SHP77 (cell line): ENCODE measurements at places on chromosomes 6 and 20.

DNA sequence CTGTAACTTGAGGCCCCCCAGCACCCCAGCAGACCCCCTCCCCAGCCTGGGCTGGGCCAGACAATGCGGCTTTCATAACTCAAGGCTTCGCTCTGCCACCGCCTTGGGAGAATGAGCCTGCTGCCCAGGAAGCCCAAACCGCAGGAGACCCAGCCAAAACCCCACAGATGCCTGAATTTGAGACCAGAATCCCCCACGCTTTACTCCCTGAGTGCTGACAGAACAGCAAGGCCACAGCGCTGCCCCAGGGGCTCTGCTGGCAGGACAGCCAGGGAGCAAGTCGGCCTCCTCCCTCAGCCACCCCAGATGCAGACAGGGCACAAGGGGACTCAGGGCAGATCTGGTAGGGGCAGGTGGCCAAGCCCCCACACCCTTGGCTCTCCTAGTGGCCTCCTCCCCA lies 2.2 kb downstream of the MDFI start:
- no peak for DNase-seq

GRCh38 chr6:26607434-26608230 lies 10.9 kb downstream of the ABT1 start:
- peak; percentile 77 for DNase-seq

- DNase-seq: no peak
Observed at GRCh38 chr6:143087856-143088255, 27.2 kb downstream of the AIG1 start.

- no peak for DNase-seq
Observed at GRCh38 chr6:46062312-46062711, 46.7 kb upstream of the CLIC5 start.

GRCh38 chr6:119284861-119285521 lies 64.6 kb downstream of the MAN1A1 start:
- no peak for DNase-seq

GRCh38 chr6:27296106-27296783 lies 15.8 kb downstream of the POM121L2 start:
- no peak for DNase-seq

DNA sequence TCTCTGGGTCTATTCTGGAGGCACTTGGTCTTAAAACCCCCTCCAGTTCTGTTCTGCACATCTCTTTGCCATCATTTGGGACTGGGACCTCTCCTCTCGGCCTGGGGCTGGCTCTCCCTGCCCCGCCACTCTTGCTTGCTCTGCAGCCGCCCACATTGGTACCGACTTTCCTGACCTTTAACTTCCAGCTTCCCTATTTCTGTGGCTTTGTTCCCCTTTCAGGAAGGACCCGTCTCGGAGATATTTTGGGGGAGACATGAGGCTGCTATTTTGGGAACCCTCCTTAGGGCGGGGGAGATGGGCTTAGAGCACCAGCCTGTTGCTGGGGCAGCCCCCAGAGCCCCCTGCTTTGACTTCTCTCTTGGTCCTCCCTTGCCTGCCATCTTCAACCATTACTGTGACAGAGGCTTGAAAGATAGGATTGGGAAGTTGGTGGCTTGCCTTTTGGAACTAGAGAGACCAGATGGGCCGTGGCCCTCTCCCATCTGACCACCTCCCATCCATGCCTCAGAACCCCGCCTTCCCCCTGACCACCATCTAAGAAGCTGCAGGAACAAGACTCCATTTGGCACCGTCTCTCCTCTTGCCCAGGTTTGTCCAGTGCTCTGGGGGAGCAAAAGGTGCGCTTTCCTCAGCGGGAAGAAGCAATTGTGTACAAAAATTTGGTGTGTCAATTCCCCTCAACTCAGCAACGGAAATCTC lies 914 bp downstream of the TREM2 start:
- no peak for DNase-seq

DNA sequence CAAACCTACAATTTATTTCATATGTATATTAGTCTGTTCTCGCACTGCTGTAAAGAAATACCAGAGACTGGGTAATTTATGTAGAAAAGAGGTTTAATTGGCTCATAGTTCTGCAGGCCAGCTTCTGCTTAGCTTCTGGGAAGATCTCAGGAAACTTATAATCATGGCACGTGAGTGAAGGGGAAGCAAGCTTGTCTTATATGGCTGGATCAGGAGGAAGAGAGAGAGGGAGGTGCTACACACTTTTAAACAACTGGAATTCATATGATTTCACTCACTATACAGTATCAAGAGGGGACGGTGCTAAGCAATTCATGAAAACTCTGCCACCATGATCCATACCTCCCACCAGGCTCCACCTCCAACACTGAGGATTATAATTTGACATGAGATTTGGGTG lies 29.9 kb downstream of the PHACTR2 start:
- DNase-seq: no peak

DNA sequence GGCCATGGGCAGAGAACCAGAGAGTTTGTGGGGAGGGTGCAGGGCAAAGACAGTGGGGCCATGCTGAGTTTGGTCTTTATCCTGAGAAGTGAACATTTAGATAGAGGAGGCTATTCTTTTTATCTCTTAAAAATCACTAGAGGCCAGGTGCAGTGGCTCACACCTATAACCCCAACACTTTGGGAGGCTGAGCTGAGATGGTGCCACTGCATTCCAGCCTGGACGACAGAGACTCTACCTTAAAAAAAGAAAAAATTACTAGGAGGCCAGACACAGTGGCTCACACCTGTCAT lies 8.7 kb downstream of the PXMP4 start:
- DNase-seq: no peak

- no peak for DNase-seq
Observed at GRCh38 chr6:147808640-147809039, 300.1 kb downstream of the SAMD5 start.

DNA sequence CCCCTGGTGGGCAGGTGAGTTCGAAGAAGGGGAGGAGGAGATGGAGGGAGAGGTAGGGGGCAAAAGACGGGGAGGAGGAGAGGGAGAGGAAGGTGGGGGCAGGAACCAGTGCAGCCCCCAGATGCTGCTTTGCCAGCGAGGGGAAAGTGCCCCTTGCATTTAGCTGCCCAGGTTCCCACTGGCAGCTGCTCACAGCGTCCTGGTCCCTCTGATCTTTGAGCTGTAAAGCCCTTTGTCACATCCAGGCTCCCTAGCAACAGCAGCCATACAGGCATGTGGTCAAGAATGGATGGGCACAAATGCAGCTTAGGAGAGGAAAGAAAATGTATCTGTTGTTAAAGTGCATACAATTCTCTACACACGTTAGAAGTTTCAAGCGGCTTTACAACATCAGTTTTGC lies 160.9 kb downstream of the CD83 start:
- DNase-seq: no peak

DNA sequence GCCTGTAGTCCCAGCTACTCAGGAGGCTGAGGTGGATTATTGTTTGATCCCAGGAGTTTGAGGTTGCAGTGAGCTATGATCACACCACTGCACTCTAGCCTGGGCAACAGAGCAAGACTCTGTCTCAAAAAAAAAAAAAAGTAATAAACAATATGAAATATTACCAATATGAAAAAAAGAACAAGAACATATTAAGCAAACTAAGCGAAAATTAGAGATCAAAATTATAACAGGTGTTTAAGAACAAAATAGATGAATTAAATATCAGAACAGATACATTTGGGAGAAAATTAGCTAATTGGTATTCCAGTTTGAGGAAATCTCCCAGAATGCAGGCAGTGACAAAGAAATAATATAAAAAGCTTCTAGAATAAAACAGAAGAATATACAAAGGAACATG lies 23.3 kb downstream of the GLO1 start:
- no peak for DNase-seq

DNA sequence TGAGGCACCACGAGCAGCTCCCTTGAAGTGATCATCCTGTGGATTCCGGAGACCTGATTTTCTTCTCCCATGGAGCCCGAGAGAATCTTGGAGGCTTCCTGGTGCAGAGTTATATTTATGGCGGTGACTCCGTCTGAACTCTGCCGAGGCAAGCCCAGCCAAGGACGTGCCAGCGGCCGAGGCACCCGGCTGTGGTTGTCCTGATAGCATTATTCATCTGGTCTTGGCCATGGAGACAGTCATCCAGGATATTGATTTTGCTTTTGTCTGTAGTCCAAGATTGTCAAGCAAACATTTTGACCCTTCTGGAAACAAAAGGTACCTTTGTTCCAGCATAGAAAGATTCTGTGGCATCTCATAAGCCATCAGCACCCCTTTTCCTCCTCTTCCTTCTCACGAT lies 163.3 kb downstream of the SCML4 start:
- DNase-seq: no peak
